Activated CD4-positive, alpha-beta T cell treated with anti-CD3 and anti-CD28 coated beads for 48 hours (primary cell): ENCODE measurements at places on chromosomes 6 and 20.
A peak's percentile ranks its signal among the peaks of the same experiment; 100 is the strongest.

DNA sequence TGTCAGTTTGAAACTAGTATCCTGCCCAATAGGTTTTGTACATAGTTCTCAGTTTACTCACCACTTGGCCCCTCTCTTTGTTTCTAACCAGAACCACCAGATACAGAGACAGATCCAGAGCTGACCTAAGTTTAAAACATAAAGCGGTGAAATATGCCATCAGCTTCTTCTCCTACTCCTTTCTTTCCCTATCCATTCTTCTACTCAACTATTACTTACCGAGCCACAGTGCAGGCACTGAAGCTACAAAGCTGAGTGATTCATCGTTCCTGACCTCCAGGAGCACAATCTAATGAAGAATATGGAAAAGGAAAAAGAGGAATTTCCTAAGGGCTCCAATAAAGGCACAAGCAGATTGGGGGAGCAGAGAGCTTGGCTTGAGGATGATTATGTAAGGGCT is 286.0 kb downstream of the FOXC1 start:
- DNase-seq, result no peak

DNA sequence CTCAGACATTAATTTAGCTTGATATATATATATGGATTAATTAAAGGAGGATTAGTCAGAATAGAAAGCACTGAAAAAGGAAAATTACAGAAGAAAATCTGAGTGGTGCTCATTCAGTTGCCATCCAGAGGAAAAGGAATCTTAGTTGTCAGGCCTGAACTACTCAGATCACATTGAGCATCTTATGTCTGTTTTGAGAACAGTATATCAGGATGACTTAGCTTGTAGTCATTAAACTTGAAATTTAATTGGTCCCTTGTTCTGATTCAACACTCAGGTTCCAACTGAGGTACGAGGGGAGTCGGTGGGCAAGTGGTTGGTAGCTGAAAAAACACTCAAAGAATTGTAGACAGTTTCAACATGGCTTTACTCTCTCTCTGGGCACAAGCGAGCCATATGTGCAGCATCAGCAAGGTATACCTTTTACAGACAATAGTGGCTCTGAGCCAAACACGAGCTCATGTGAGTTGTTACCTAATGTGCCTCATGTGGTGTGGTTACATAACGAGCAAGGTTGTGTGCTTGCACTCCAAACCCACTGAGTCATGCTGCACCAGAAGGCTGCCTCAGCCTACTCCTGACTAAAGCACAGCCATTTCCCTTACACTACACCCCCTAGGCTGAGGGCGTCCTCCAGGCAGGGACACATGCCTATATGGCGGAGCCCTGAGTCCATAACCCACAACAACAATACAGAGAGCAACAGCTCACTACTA is 73.0 kb upstream of the HMGN3 start:
- no peak for DNase-seq

- no peak for DNase-seq
Observed at GRCh38 chr6:101779051-101779844, 385.7 kb downstream of the GRIK2 start.

GRCh38 chr6:20210158-20210557 is 2.1 kb downstream of the MBOAT1 start:
- no peak for DNase-seq

- DNase-seq, result no peak
Observed at GRCh38 chr6:122200440-122200839, 199.0 kb upstream of the HSF2 start.

- peak; percentile 20 for DNase-seq
Observed at GRCh38 chr6:166308033-166308768, at the start of gene PRR18. Gene PRR18, minus strand, starts transcription at chr6:166308392. Its CDS starts 250 bp downstream, at chr6:166308142.

DNA sequence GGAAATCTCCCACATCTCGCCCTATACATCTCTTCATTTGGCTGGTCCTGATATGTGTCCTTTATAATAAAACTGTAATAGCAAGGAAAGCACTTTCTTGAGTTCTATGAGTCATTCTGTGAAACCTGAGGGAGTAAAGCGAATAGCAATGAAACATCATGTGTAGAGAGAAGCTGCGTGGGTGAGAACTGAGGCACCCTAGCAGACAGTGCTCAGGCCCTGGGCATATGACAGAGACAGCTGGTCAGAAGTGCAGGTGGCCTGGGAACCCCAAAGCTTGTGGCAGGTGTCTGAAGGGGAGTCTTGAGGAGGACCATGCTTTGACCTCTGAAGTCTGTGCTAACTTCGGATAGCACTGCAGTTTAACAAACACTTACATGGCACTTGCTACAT is 1.3 kb upstream of the BLOC1S5 start:
- peak; percentile 56 for DNase-seq

GRCh38 chr6:27873021-27873940 is 38.9 kb downstream of the OR2B2 start:
- DNase-seq, result peak; percentile 86

GRCh38 chr20:46359233-46359751 is 47.1 kb downstream of the ELMO2 start:
- DNase-seq, result no peak

GRCh38 chr6:134447883-134448387 is 130.0 kb upstream of the SGK1 start:
- no peak for DNase-seq

- DNase-seq, result peak; percentile 41
Observed at GRCh38 chr6:155248008-155249001, 15.5 kb upstream of the CLDN20 start.
